ENCODE measurements at places on chromosomes 6 and 20.

GRCh38 chr20:10984294-10984693 lies 310.5 kb upstream of the JAG1 start:
- H3K4me3 ChIP-seq, result no peak overlapping the region
- H3K27ac ChIP-seq, result no peak overlapping the region
- no peaks in the 10 kb centered on the region for H3K36me3 ChIP-seq
- H3K4me1 ChIP-seq, result peaks cover 2% of the 10 kb centered on the region
- DNase-seq, result no peak
- no peaks in the 10 kb centered on the region for H3K27me3 ChIP-seq

GRCh38 chr6:119313937-119314884 lies 35.4 kb downstream of the MAN1A1 start:
- no peak overlapping the region for H3K4me3 ChIP-seq
- H3K27ac ChIP-seq, result no peak overlapping the region
- H3K4me1 ChIP-seq, result peaks cover 2% of the 10 kb centered on the region
- H3K27me3 ChIP-seq, result no peaks in the 10 kb centered on the region
- no peak for DNase-seq

DNA sequence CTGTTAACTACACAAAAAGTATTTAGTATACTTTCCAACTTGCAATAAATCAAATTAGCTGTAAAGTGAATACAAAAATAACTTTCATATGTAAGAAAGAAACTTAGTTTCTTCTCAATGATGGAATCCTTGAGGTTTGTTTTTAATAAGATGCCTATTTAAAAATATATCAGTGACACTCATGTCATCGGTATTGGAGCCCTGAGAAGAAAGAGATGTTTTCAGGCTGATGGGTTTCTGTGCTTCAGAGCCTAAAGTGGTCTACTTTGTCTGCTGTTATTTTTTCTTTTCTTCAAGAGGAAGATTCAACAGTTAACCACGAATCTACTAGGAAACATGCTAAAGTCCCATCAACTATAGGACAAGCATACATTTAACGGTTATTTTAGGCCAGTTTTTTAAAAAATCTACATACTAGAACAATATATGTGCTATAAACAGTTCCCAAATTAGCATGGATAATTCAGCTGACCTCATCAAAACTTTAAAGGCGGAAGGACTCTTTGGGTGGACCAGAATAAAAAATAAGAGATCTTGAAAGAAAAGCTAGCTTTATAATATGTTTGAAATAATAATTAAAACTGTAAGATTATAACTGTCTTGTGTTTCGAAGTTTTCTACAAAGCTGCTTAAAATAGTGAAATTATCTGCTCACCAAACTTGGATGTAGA lies 147.0 kb upstream of the SAMD5 start:
- DNase-seq, result no peak
- no peak overlapping the region for H3K4me3 ChIP-seq
- peaks cover 86% of the 10 kb centered on the region for H3K36me3 ChIP-seq
- no peaks in the 10 kb centered on the region for H3K27me3 ChIP-seq
- H3K4me1 ChIP-seq, result no peaks in the 10 kb centered on the region

- no peak for DNase-seq
- no peak overlapping the region for H3K27ac ChIP-seq
- peaks cover 3% of the 10 kb centered on the region for H3K36me3 ChIP-seq
- H3K4me3 ChIP-seq, result no peak overlapping the region
These were observed 35.9 kb downstream of the CDC40 start for GRCh38 chr6:110216140-110216539.

- H3K4me1 ChIP-seq, result peaks cover 12% of the 10 kb centered on the region
- no peak for DNase-seq
- H3K4me3 ChIP-seq, result no peak overlapping the region
- peak overlapping the region; percentile 9 for H3K27ac ChIP-seq
- no peaks in the 10 kb centered on the region for H3K36me3 ChIP-seq
- H3K27me3 ChIP-seq, result no peaks in the 10 kb centered on the region
These were observed 2.7 kb downstream of the BCAS1 start for GRCh38 chr20:54067606-54068174.

- no peaks in the 10 kb centered on the region for H3K27me3 ChIP-seq
- H3K36me3 ChIP-seq, result no peaks in the 10 kb centered on the region
- no peak for DNase-seq
- no peak overlapping the region for H3K4me3 ChIP-seq
- peak overlapping the region; percentile 5 for H3K27ac ChIP-seq
- peaks cover 35% of the 10 kb centered on the region for H3K4me1 ChIP-seq
These were observed 3.8 kb downstream of the PREX1 start for GRCh38 chr20:48823960-48824498.

GRCh38 chr6:162722226-162722625 lies 5.3 kb downstream of the PRKN start:
- no peak overlapping the region for H3K4me3 ChIP-seq
- no peak overlapping the region for H3K27ac ChIP-seq
- DNase-seq, result no peak
- no peaks in the 10 kb centered on the region for H3K4me1 ChIP-seq
